ENCODE measurements at places on chromosomes 16 and 17. TPM values are rescaled to one million over a fixed set of nuclear protein-coding genes. Genes with fewer than 3 reads are reported as not detected.

Gene SGF29
- total RNA-seq = 14.5 TPM

Gene SLC12A3
- total RNA-seq = not detected

Gene RGS11
- total RNA-seq = 15.3 TPM

Gene NLRC5
- 31.5 TPM for total RNA-seq

Gene RHBDL1
- 1.2 TPM for total RNA-seq

Gene MYH8
- not detected for total RNA-seq

Gene TBC1D3I
- total RNA-seq = 0.18 TPM

Gene FAAP100
- 15.7 TPM for total RNA-seq

Gene TP53TG3
- 0.39 TPM for total RNA-seq

Gene EIF3CL
- total RNA-seq = 17.2 TPM

Gene SLC22A31
- not detected for total RNA-seq

Gene CYBA
- 58.9 TPM for total RNA-seq

Gene SPN
- total RNA-seq = 3.7 TPM

Gene CD300LD
- total RNA-seq = not detected

GRCh38 chr16:57916735-57917438, 54.0 kb downstream of the CNGB1 start:
- no peak for DNase-seq

GRCh38 chr17:56908001-56908542, 5.8 kb downstream of the TRIM25 start:
- DNase-seq = peak; percentile 64

- DNase-seq = no peak
Observed at GRCh38 chr17:41593306-41593981, 6.7 kb upstream of the KRT14 start.

DNA sequence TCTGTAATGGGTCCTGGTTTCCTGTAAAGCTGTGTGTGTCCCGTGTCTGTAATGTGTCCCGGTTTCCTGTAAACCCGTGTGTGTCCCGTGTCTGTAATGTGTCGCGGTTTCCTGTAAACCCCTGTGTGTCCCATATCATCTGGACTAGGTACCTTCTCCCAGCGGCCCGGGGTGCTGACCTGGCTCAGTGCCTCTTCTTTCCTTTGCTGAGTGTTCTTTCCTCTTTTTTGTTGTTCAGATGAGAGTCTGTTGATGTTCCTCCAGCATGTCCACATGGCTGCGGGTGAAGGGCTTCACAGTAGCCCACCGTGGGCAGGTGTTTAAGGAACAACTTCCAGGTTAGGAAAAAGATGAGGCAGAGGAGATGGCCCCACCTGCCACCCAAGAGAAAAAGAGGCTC, 46.6 kb upstream of the GNG13 start:
- DNase-seq = peak; percentile 9

GRCh38 chr16:76381096-76381495, 103.9 kb downstream of the CNTNAP4 start:
- DNase-seq = no peak

- DNase-seq = no peak
Observed at GRCh38 chr17:6153375-6153774, 83.2 kb downstream of the WSCD1 start.

- no peak for DNase-seq
Observed at GRCh38 chr16:79808731-79809130, 208.2 kb upstream of the MAF start.

DNA sequence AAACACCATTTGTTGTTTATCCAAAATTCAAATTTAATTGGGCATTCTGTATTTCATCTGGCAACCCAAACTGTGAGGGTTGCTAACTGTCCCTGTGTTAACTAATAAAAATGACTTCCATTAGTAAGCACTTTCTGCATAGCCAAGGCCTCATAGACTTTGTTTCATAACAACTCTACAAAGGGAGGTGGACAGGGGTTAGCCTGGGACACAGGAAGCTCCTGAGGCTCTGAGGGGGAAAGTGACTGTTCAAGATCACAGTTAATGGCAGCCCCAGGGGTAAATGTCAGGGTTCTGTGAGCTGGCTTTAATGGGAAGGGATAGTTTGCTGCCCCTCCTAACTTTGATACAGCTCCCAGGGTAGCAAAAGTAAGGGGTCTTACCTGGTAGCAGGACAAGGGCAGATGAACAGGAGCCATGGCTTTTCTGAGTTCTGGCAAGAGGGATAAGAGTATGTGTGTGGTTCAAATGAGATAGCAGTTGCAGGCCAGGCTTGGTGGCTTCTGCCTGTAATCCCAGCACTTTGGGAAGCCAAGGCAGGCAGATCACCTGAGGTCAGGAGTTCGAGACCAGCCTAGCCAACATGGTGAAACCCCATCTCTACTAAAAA, 2.2 kb downstream of the HEATR9 start:
- DNase-seq = no peak

- DNase-seq = no peak
Observed at GRCh38 chr17:50690887-50691549, 16.7 kb downstream of the ANKRD40 start.

DNA sequence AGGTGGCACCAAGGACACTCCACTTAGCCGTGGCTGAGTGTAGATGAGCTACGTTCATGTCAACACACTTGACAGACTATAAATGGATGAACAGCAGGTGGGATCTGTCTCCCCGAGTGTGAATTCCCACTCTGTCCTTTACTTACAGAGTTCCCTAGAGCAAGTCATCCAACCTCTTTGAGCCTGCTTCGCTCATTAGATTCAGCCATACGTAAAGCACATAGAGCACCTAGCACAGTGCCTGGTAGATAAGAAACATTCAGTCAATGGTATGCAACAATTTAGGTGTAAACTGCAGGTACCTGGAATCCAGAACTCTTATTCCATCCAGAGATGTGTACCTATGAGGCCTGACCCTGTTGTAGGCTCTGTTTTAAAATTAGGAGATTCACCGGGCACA, 227.8 kb upstream of the C16orf82 start:
- no peak for DNase-seq

DNA sequence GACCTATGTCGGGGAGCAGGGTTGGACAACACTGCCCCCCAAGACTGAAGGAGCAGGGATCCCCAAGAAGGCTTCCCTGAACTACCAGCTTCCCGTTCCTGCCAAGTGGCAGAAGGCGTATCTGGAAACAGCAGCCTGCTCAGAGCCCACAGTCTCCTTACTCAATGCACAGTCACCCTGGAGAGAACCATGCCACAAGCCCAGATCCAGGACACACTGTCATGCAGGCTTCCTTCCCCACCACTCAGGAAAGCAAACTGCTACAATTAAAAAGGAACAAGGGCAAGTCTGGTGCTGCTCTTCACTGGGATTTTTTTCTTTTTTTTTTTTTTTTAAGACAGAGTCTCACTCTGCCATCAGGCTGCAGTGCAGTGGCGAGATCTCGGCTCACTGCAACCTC, 8.2 kb downstream of the WDR45B start:
- no peak for DNase-seq

- DNase-seq = no peak
Observed at GRCh38 chr17:67558740-67559380, 158.9 kb upstream of the NOL11 start.

GRCh38 chr17:77892031-77892430, 66.5 kb upstream of the TNRC6C start:
- no peak for DNase-seq

DNA sequence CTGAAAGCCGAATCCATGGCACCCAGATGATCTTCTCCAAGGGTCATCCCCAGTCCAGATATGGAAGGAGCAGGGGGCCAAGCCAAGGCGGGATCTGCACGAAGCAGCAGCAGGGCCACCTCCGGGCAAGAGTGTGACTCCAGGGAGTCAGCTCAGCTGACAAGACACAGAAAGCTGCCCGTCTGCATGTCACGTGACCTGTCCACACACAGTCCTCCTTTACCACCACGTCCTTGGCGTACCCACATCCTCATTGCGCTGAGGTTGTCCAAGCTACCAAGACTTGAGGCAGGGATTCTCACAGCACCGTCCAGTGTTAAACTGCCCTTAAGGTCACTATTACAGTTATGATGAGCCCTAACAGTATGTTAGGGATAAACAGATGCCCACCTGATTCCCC, 11.3 kb upstream of the CYTH1 start:
- no peak for DNase-seq

DNA sequence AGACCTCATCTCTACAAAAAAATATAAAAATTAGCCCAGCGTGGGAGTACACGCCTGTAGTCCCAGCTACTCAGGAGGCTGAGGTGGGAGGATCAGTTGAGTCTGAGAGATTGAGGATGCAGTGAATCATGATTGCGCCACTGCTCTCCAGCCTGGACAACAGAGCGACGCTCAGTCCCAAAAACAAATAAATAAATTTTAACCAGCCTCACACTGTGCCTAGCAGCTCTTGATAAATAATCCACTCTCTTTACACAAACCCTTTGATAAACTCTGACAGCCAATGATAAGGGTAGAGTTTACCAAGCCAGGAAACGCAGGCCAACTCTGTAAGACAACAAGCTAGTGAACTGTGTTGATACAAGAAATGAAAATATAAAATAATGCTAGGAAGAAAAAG, 32.7 kb downstream of the LITAF start:
- no peak for DNase-seq

DNA sequence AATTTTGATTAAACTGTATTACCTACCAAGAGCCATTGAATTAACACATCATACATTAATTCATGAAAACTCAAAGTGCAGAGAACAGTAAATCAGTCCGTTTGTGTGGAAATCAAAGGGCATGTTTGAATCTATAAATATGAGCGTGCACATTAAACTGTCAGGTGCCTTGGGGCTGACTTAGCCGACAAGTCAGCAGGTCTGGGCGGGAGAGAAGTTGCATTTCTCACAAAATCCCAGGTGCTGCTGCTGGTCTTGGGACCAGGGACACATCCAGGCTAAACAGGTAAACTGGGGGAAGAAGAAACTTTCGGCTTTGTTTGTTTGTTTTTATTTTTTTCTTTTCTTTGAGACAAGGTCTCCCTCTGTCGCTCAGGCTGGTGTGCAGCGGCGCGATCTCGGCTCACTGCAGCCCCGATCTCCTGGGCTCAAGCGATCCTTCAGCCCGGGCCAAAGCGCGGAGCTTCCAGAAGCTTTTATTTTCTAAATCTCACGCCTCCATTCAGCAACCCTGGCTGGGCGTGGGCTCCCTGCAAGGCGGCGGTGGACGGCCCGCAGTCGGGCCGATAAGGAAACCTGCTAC, 213.9 kb downstream of the MRTFB start:
- no peak for DNase-seq

DNA sequence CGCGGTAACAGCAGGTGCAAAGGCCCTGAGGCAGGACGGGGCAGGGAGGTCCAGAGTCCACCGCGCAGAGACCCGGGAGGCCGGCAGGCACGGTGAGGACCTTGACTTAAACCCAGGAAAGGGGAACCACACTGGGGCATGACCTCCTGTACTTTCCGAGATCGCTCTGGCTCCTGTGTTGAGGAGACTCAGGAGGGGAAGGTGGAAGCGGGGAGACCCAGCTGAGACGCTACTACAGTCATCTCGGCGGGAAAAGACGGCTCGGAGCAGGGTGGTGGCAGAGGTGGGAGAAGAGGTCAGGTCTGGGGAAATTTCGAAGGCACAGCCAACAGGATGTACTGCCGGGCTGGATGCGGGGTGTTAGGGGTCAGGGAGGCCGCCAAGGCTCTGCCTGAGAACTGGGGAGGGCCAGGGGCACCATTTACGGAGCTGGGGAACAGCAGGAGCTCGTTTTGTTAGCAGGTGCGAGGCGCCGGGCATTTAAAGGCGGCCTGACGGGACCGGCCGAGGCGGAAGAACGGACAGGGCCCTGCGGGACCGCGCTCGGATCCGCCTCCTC, 22.3 kb downstream of the NPTX1 start:
- DNase-seq = no peak

DNA sequence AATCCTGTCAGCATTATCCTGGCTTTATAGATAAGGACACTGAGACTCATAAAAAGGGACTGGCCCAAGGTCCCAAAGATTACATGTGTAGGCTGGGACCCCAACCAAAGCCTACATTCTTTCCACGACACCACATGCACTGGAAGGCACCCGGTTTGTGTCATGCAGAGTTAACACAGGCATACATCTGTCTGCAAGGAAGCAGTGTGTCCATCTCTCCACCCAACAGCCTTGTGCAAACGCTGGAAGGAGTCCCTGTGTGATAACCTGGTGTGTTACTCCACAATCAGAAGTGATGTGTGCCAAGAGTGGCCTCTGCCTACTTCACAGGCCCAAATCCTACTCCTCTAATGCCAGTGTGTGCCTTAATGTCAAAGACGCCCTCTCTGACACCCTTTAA, 139.8 kb downstream of the PARN start:
- DNase-seq = no peak

DNA sequence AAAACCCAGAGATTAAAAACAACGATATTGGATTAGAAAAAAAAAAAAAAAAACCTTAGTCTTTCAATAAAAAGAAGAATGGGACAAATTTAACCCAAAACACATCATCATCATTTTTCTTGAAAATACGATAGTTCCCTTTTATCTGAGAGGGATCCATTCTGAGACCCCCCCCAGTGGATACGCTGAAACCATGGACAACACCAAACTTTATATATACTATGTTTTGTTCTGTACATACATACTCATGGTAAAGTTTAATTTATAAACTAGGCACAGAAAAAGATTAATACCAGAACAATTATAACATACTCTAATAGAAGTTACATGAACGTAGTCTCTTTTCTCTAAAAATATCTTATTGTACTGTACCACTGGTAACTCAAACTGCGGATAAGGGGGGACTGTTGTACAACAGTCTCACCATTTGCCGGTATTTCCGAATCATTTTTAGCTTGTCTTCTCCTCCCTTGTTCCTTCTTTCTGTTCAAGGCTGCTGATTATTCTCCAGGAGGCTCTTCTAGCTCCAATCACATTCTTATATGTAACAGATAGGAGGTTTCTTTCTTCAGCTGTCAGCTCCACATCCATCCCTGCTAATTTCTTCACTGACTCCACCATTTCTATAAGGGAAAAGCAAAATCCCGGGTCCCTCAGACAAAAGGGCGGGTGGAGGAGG, 37.0 kb downstream of the RNF135 start:
- DNase-seq = no peak
